CD4-positive, alpha-beta memory T cell (primary cell): ENCODE measurements at places on chromosomes 2 and 18.

DNA sequence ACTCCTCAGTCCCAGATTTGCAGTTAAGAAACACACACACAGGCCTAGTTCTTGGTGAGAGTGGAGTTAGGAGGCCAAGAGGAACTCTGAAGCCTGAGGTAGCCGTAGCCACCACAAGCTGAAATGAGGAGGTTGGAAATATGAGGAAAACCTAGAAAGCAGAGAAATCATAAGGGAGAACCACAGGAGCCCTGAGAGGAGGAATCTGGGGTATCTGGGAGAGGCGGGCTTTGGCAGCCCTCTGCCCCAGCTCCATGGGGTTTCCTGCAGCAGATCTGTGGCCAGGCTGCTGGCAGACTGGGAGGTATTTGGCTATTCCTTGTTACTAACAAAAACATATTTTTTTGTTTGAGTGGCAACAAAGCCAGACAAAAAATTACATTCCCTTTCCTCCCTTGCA is 11.0 kb downstream of the SOX11 start:
- no peak for DNase-seq

DNA sequence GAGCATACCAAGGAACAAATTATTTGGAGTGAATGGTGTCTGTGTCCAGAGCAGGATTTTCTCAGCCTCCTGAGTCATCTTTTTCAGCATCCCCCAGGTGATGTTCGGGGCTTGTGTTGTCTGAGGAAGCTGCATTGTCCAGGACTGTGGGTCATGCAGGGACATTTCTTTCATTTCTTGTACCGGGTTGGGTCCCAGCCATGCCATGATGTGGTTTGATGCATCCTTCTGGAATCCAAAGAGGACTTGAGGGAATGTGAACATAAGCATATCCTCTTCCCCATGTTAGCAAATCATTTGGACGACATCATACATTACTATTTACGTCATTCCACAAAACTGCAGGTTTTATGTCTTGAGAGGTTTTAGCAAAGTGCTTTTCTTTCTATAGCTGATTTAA is 797.8 kb downstream of the CCDC85A start:
- no peak for DNase-seq

- DNase-seq, result no peak
These were observed 318.1 kb upstream of the HS6ST1 start for GRCh38 chr2:128636802-128637147.

- no peak for DNase-seq
These were observed 115.3 kb upstream of the CXCR4 start for GRCh38 chr2:136233298-136233697.

- DNase-seq, result no peak
These were observed 129.0 kb upstream of the ZEB2 start for GRCh38 chr2:144648837-144649465.

DNA sequence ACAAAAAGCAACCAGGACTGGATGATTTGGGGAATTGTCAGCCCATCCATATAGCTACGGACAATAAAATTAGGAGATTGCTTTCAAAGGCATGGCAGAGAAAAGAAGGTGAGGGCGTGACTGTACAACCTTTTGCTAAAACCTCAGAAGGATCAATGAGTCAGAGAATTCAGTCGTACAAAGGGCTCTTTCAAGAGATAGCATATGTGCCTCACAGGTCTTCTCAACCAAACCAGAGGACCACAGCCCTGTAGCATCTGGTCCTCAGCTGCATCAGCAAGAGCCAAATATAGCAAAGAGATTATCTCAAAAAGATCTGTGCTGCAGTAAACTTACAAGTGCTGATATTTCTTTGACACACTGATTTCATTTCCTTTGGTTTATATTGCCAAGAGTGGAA is 149.9 kb upstream of the RAB6C start:
- no peak for DNase-seq

DNA sequence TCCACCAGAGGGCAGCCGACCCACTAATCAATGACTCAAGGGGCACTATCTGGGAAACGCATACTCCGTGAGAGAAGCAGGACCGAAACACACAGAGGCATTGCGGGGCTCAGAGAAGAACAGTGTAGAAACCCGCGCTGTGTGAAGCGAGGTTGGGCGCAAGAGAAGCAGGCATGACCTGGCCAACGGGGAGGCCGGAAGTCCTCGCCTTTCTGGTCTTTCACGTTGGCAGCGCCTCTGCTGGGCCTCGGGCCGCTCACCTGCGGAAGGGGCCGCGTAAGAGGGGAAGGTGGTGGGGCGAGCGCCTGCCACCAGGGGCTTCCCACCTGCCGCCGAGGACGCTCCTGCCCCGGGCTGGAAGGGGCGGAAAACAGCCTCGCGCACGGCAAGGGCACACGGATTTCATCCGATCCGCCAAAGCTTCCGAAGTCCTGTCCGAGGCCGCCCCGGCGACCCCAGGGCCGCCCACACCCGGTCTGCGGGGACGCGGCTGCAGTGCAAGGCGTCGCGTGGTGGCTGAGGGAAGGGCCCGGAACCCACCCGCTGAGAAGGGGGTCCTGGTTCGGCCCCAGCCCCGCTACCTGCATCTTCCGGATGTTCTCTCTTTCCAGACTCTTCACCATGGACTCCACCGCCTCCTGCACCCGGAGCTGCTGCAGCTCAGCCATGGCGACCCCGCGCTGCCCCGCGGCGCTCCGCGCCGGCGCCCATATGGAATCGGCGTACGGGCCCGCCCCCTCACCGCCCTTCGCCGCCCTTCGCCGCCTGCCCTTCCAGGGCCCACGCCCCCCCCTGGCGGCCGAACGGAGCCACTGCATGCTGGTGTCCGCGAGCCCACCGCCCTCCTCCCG is at the start of gene FAM136A:
TSS of gene FAM136A (minus strand) at position 724 of the 851 bp plus-strand sequence. CDS start at position 668, 56 bp downstream.
- peak; percentile 86 for DNase-seq

DNA sequence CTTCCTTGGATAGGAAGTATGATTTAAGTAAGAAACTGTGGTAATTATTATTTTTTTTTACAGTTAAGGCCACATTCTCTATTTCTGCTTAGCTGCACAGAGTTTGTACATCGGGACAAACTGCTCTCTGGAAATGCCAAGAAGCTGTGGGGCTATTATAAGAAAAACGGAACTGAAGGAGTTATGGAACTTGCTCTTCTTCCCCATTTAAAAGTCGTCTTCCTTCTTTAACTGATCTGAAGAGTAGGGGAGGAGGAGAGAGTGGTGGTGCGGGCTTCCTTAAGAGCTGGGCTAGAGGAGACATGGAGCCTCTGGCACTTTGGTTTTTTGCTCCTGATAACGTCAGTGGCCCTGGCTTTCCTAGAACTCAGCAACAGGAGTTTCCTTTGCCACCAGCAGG is 54.4 kb downstream of the RAB31 start:
- no peak for DNase-seq

DNA sequence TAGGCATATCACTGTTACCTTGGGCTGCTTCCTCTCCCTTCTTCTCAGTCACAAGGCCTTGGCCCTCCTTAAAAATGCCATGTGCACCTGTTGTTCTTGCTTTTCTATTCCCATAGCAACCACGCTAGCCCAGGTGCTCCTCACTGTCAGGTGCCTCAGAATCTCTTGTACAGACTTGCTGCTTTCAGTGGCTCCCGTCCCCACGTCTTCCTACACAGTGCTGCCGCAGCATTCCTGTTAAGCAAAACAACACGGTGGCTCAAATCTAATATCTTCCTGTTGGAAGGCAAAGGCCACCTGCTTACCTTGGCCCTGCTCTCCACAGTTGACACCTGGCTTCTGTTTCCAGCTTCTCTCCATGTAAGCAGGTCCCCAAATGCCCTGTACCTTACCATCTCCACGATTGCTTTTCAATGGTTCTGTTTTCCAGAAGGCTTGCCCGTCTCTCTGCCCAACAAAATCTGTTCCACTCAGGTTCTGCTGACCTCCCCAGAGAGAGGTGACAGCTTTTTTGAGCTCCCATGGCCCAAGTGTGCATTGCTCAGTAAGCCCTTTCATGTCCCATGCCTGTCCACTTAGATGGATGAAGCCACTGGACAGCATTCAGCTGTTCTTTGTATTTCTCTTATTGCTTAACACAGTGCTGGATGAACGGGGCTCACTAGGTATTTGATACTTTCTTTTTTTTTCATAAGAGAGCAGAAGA is 240.4 kb downstream of the PRKCE start:
- no peak for DNase-seq

DNA sequence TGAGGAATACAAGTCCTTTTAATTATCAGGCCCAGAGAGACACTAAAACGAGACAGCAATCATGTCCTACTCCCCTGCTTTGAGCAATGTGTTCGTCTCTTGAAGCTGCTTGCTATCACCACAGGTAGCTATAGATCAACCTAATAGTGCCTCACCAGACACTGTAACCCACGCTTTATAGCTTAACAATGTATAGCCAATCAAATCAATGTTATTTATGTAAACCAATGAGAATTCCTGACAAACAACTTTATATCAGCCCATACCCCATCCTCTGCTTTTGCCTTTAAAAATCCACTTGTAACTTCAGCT is 26.1 kb downstream of the TMEM247 start:
- DNase-seq, result no peak

DNA sequence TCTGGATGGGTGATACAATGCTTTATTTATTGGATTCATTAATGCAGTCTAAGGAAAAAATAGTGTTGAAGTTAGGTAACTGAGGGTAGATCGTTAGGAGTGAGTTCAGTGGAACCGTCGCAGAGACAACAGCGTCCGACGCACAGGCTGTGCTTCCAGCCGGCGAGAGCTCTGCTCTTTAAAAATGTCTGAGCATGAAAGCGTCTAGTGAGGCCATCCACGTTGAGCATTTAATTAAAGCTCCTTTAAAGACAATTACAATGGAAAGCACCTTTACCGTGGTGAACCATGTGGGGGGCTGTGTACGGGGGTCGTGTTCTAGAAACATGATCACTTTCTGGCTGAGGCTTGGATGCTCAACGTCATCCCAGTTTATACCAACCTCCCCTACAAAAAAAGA is 822.7 kb downstream of the GALR1 start:
- DNase-seq, result no peak

- DNase-seq, result no peak
These were observed 125.5 kb downstream of the SMAD7 start for GRCh38 chr18:48825101-48825745.

GRCh38 chr18:13572721-13573120 is 153.6 kb downstream of the FAM210A start:
- DNase-seq, result no peak

DNA sequence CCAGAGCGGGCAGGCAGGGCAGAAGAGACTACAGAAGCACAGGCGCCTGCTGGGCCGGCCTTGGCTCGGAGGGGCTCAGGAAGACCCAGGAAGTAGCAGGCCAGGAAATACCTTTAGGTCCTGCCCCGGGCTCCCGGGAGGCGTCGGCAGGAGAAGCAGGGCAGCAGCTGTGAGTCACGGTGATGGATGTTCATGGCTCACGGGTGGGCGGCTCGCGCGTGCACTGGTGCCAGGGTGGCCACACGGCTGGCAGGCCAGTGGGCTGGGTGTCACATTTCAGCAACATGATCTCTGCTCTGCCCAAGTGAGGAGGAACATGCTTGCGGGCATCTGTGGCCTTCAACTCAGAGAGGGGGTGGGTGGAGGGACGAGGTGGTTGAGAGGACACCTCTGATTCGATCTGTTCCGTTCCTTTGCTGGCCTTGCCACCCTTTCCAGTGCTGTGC is 139.3 kb downstream of the KLHL29 start:
- no peak for DNase-seq

GRCh38 chr2:148201075-148202004 is 180.4 kb downstream of the MBD5 start:
- peak; percentile 23 for DNase-seq
